ENCODE measurements at places on chromosomes 7 and 10.

DNA sequence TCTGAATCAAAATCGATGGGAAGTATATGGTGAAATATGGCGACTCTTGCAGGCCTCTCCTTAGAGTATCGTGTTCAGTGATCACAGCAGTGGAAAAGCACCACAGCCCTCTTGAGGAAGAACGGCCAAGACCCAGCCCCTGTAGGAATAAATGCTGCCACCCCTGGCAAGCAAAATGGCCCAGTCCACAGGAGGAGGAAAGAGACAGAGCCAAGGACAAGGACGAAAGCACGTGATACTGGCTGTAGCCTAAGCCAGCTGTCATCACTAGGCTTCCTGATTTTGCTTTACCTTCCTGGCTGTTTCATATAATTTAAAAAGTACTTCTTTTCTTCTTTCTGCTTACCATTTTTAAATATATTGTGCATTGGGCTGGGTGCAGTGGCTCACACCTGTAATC is 395.0 kb upstream of the SHH start:
- DNase-seq = no peak

DNA sequence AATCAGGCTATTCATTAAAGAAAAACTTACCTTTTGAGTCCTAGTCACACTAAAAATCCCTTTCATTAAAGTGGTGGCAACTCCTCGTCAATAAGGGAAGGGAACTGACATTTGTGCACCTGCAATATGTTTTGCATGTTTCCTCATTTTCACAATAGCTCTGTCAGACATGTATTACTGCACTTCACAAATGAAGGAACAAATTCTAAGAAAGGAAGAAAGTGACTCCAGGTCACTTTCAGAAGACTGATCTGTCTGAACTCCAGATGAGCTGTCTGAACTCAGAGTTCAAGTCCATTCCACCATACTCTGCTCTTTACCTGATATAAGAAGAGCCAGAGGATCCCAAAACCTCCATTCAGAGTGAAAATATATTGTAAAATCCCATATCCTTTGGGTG is 50.3 kb upstream of the GSAP start:
- no peak for DNase-seq

DNA sequence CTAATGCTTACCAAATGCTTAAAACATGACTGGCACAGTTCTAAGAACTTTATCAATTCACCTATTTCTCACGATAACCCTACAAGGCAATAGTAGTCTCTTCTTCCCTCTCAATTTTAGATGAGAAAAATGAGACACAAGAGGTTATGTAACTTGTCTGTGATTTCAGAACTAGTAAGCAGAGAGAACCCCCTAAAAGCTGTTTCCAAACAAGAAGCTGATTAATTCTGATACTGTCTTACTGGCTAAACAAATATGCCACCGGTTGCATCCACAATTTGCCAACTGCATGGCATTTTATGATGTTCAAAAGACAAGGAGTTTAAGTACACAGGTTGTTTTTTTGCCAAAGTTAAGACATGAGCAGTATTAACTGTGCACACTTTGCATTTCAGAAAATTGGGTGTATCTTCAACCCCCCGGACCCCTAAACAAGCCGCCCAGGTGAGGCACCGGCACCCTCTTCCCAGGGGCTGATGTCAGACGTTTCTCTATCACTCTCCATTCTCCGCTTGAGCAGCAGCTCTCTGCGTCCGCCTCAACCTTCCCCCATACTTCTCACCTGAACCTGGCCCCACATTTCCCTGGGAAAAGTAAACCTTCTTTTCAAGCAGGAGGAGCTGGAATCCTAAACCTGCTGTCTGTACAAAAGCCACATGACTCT is 21.7 kb downstream of the RSU1 start:
- DNase-seq = no peak

DNA sequence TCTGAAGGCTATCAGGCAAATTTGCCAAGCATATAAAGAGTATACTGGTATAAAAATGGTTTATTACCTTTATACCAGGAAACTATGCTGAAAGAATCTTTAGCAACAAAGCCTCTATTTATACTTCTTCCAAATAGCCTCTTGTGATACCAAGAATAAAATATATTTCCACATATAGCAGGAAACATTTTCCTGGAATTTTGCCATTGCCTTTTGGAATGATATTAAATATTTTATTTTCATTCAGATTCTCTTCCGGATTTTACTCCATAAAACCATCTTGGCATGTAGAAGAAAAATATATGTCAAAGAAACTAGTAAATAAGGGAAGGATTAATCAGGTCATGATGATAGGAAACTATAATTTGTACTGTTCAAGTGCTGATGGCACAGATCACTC is 17.7 kb downstream of the SOSTDC1 start:
- DNase-seq = no peak

DNA sequence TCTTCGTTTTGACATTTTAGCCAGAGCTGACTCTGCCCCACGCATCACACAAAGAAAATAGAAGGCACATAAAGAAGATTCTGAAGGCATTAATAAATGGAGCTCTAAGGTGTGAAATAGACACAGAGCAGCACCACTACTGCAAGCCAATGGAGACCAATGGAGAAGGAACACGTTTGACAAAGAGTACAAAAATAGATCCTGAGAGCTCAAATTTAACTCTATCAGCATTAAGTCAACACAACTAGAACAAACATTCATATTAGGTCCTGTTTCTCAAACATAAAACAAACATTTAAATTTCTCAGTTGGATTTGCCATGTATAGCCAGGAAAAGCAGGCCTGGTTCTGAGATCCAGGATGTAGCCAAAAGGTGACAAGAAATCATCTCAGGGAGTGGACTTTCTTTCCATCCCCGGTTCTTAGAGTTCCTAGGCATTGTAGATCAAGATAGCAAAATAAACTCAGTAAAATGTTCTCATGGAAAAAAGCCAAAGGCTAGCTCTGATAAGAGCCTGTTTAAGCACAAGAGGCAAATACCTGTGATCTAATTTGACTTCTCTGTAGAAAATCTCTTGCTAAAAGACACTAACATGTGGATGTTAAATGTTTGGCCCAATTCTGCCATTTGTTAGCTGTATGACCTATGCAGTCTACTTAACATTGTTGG is 174.2 kb upstream of the VIPR2 start:
- no peak for DNase-seq

DNA sequence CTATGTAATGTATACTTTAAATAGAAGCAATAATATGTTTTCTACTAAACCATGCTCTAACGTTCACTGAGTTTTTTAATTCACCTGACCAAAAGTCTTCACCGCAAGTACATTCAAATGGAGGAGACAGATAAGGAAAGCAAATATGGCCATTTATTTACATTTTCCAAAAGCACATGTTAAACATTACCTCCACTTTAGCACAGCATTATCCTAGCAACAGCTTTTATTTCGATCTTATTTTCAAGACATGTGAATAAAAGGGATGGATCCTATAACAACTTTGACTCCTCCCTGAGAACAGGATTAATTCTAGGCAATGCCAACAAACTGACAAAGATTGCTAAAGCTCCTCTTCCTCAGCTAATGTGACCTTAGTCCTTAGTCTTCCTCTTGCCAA is 11.5 kb upstream of the GRM8 start:
- no peak for DNase-seq

DNA sequence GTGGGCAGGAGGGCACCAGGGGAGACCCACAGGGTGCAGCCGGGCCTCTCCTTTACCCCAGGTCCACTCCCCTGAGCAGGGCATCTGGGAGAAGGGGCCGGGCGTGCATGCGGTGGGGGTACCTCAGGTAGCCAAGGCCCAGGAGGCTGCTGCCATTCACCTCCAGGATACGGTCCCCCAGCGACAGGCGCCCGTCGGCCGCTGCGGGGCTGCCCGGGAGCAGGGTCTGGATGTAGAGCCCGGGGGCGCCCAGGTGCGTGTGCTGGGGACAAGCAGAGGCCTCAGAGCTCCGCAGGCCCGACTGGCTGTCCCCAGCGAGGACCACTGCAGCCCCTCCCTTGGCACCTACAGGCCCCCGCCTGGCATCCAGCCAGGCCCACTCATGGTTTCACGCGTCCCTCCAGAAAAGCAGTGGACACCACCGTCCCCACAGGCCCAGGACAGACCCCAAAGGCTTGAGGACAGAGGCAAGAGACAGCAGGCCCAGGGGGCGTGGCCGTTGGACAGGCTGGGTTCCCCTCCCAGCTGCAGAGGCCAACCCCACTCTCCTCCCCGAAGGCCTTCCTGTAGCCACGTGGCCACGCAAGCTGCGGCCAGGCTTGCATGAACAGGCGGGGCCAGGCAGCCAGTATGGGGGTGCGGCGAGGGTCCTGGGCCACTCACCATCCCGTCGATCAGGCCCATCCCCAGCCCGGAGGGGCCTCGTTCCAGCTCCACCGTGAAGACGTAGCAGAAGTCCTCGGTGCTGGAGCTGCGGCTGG is 24.3 kb downstream of the AP5Z1 start:
- no peak for DNase-seq

- no peak for DNase-seq
Measured at GRCh38 chr7:107995184-107996071, 7.5 kb downstream of the LAMB1 start.

GRCh38 chr7:7077945-7078344 is 104.4 kb upstream of the C1GALT1 start:
- no peak for DNase-seq

- DNase-seq = no peak
Measured at GRCh38 chr10:11329062-11329673, 282.3 kb downstream of the USP6NL start.
